ENCODE measurements at places on chromosomes 3 and 15.

DNA sequence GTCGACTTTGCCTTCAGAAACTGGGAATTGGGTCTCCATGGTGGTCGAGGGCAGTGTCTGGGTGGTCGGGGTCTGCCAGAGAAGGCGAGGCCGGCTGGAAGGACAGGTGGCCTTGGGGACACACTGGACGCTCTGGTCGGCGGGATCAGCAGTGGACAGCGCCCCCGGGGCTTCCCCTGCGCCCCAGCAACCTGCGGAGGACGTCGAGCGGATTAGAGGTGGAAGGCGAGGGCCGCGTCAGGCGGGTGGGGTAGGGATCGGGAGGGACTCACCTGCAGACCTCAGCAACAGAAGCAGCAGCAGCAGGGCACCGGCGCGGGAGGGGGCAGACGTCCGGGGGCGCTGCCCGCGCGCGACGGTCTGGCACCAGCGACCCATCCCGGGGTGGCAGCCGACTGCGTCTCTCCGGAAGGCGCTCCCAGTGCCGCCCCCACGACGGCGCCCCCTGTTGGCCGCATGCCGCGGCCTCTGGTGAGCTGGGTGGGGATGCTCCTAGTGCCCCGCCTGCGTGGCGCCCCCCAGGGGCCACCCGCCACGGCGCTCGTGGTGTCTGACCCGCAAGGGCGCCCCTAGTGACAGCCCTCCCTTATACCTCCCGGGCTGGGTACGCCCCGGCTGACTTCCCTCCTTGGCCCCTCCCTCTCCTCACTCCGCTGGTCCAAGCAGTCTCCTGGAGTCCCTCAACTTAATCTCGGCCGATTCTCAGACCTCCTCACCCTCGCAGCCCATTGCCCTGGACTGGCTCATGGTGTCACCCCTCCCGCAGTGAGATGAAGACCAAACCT is at the start of gene PRSS50:
PRSS50 (minus strand) TSS at position 423 of the 785 bp plus-strand sequence; CDS start at position 378, 45 bp downstream.
- no peak for DNase-seq

- no peak for DNase-seq
Measured at GRCh38 chr15:68052431-68052830, 1.7 kb upstream of the PIAS1 start.

DNA sequence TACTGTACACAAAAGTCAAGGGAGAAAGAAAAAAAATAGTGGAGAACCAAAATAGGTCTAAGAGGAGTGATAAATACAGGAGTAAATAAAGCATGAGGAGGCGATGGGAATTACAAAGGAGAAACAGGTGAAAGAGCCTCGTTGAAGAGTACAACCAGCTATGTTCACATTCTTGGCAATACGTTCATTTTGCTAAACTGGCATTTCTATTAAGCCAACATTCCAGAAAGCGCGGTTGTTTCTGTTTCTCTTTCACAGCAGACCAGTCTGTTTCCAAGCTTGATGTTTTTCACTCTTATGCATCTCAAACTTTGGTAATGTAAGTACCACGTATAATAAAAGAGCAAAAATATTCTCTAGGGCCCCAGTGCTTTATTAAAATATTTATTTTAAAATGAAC is 74.5 kb downstream of the NSUN3 start:
- DNase-seq: no peak

GRCh38 chr3:179450261-179450701 is 989 bp downstream of the GNB4 start:
- no peak for DNase-seq

DNA sequence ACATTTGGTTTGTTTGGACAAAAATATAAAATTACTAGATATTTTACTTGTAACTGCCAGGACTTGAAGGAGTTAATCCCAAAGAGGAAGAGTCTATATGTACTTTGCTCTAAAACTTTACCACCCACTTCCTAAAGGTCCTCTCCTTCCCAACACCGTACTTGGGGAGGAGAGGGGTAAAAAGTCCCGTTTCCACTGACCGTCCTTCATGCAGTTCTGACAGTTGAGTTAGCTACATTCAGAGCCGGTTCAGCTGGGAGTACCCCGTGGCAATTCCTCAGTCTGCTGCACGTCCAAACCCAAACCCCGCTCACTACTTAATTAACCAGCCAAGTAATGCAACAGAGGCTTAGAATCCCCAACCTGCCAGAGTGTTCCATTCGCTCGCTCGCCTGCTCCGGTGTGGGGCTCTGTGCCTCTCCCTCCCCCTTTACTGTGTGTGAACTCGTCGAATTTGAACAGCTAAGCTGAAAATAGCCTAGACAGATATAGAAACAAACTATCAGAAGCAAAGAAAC is 519.7 kb downstream of the FOXP1 start:
- no peak for DNase-seq

GRCh38 chr3:71088019-71088708 is 495.4 kb downstream of the FOXP1 start:
- DNase-seq: no peak

GRCh38 chr3:184927796-184928315 is 115.9 kb downstream of the VPS8 start:
- no peak for DNase-seq

DNA sequence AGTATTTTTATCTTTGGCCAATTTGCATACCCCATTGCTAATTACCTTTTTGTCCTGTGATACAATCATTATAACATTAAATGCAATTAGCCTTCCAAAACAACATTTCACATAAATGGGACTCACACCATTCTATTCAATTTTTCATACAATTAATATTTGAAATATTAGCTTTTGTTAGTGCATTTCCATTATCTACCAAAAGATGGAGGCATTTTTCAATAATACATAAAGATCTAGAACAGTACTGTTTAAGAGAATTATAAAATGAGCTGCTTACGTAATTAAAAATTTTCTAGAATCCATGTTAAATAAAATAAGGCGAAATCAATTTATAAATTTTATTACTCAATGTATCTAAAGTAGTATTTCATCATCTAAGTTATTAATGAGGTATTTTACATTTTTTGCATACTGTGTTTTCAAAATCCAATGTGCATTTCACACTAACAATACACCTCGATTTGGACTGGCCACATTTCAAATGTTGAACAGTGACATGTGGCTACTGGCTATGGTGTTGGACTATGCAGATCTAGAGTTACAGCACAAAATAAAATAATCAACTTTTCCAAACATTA is 74.3 kb downstream of the TJP1 start:
- DNase-seq: no peak

- DNase-seq: no peak
Measured at GRCh38 chr3:139238281-139239030, 105.4 kb upstream of the MRPS22 start.
